ENCODE measurements at places on chromosomes 2 and 18. TPM values are rescaled to one million over a fixed set of nuclear protein-coding genes. Genes with fewer than 3 reads are reported as not detected.

Gene NPAS2
- 148 TPM for total RNA-seq

Gene MOGAT1
- total RNA-seq = not detected

Gene TGIF1
- 87.6 TPM for total RNA-seq

Gene DNAJC5G
- total RNA-seq = not detected

Gene SCYGR4
- not detected for total RNA-seq

Gene HTR2B
- total RNA-seq = 32.1 TPM

Gene NGEF
- 30.9 TPM for total RNA-seq

Gene GKN1
- 867 TPM for total RNA-seq

Gene CCDC121
- total RNA-seq = 0.87 TPM

Gene CCL20
- 14.6 TPM for total RNA-seq

Gene ST8SIA3
- total RNA-seq = not detected

Gene AGXT
- total RNA-seq = not detected

Gene STEAP3
- 45.1 TPM for total RNA-seq

Gene CEBPZ
- 25.9 TPM for total RNA-seq

Gene POTEC
- not detected for total RNA-seq

Gene TUBB8B
- not detected for total RNA-seq

Gene GMPPA
- total RNA-seq = 35.0 TPM

Gene EML6
- total RNA-seq = 0.45 TPM

Gene DCDC2C
- not detected for total RNA-seq

Gene CSRNP3
- under 0.01 TPM for total RNA-seq

Gene UGT1A7
- 3.8 TPM for total RNA-seq
